ENCODE measurements at places on chromosomes 5 and 9. TPM values are rescaled to one million over a fixed set of nuclear protein-coding genes. Genes with fewer than 3 reads are reported as not detected.

- DNase-seq: no peak
These were observed 35.4 kb downstream of the UBE2R2 start for GRCh38 chr9:33852216-33852826.

LOX gene
- total RNA-seq: 17.4 TPM

DNA sequence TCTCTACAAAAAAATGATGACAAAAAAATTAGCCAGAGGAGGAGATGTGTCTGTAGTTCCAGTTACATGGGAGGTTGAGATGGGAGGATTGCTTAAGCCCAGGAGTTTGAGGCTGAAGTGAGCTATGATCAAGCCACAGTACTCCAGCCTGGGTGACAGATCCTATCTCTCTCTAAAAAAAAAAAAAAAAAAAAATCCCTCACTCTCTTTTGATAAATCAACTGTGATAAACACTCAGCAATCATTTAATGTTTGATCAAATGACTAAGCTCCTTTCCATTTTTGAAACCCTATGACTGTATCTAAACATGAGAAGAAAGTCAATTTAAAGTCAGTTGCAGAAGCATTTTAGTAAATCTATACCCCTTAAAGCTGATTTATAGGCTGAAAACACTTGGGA is 112.1 kb upstream of the IL6ST start:
- DNase-seq: no peak

GRCh38 chr9:76180541-76180940 is 213.7 kb downstream of the RFK start:
- DNase-seq: no peak

NUTM2F gene
- total RNA-seq: 0.31 TPM

DNA sequence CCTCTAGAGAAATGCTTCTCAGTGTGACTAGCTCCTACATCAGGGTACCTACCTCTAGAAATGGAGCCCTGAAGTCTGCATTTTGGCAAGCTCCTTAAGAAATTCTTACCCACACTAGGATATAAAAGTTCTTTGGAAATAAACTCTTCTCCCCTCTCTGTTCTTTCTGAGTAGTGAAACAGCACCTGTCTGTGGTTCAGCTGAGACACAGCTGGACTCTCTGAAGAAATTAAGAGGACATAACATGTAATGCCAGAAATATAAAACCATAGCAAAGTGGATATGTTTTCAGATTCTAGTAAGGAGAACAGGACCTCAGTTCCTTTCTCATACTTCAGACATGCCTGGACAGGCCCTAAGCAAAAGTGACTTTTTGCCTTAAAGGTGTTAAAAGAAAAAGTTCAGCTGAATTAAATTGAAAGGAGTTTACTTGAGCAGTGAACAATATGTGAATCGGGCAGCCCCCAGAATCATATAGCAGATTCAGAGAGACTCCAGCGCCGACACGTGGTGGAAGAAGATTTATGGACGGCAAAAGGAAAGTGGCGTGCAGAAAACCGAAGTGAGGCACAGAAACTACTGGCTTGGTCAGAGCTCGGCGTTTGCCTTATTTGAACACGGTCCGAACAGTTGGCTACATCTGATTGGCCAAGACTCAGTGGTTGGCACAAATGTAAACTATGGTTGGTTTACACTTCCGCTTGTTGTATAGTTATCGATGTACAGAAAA is 64.5 kb downstream of the PRKACG start:
- DNase-seq: no peak

- DNase-seq: no peak
These were observed 460.7 kb upstream of the MEF2C start for GRCh38 chr5:89343666-89344065.
